T-helper 17 cell (primary cell): ENCODE measurements at places on chromosomes 16 and 17.

DNA sequence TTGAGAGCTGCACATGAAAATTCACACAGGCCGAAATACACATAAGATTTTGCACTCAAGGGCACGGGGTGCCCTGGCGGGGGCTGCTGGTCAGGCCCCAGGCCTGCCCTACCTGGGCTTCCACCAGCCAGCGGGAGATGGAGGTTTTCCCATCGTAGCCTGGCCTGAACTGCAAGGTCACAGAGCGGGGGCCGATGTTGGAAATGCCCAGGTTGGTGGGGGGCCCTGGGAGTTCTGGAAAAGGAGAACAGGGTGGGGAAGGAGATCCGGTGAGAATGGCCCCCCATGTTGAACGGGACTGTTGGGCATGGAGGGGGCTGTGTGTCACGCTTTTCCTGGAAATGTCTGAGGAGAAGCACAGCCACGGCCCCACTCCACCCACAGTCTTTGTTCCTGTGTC, 87.3 kb upstream of the CDC42EP4 start:
- no peak for DNase-seq
- H3K4me1 ChIP-seq, result no peaks in the 10 kb centered on the region
- no peaks in the 10 kb centered on the region for H3K36me3 ChIP-seq
- no peak overlapping the region for H3K4me3 ChIP-seq
- H3K27ac ChIP-seq, result no peak overlapping the region

GRCh38 chr17:20157001-20157310, 147.8 kb downstream of the SPECC1 start:
- H3K36me3 ChIP-seq, result peaks cover 4% of the 10 kb centered on the region
- H3K4me1 ChIP-seq, result peaks cover 4% of the 10 kb centered on the region
- DNase-seq, result no peak
- peak overlapping the region; percentile 61 for H3K27ac ChIP-seq
- no peak overlapping the region for H3K4me3 ChIP-seq
- H3K27me3 ChIP-seq, result peaks cover 6% of the 10 kb centered on the region

- no peaks in the 10 kb centered on the region for H3K27me3 ChIP-seq
- peaks cover 8% of the 10 kb centered on the region for H3K4me1 ChIP-seq
- peaks cover 6% of the 10 kb centered on the region for H3K36me3 ChIP-seq
- no peak overlapping the region for H3K4me3 ChIP-seq
These were observed 97.9 kb upstream of the ZNF750 start for GRCh38 chr17:82937411-82938371.

- H3K27ac ChIP-seq, result peak overlapping the region; percentile 81
- peaks cover 29% of the 10 kb centered on the region for H3K4me1 ChIP-seq
- H3K36me3 ChIP-seq, result peaks cover 4% of the 10 kb centered on the region
These were observed 12.4 kb downstream of the RAB5C start for GRCh38 chr17:42142371-42142896.

GRCh38 chr17:42629411-42630009, 20.0 kb downstream of the TUBG1 start:
- H3K36me3 ChIP-seq, result peaks cover 4% of the 10 kb centered on the region
- H3K27me3 ChIP-seq, result no peaks in the 10 kb centered on the region
- peaks cover 2% of the 10 kb centered on the region for H3K4me1 ChIP-seq
- H3K27ac ChIP-seq, result no peak overlapping the region
- no peak for DNase-seq

GRCh38 chr17:2289878-2290478, 13.6 kb downstream of the SMG6 start:
- no peaks in the 10 kb centered on the region for H3K27me3 ChIP-seq
- no peak overlapping the region for H3K4me3 ChIP-seq
- no peak overlapping the region for H3K27ac ChIP-seq
- no peak for DNase-seq
- peaks cover 27% of the 10 kb centered on the region for H3K36me3 ChIP-seq
